ENCODE measurements at places on chromosomes 6 and 20. TPM values are rescaled to one million over a fixed set of nuclear protein-coding genes. Genes with fewer than 3 reads are reported as not detected.

- no peak overlapping the region for H3K4me3 ChIP-seq
- DNase-seq: no peak
- no peak overlapping the region for H3K27ac ChIP-seq
- H3K27me3 ChIP-seq: no peaks in the 10 kb centered on the region
Measured at GRCh38 chr6:66896415-66896814, 1189.4 kb upstream of the EYS start.

The POPDC3 gene
- polyA plus RNA-seq: not detected

The GID8 gene
- polyA plus RNA-seq: 19.1 TPM

DNA sequence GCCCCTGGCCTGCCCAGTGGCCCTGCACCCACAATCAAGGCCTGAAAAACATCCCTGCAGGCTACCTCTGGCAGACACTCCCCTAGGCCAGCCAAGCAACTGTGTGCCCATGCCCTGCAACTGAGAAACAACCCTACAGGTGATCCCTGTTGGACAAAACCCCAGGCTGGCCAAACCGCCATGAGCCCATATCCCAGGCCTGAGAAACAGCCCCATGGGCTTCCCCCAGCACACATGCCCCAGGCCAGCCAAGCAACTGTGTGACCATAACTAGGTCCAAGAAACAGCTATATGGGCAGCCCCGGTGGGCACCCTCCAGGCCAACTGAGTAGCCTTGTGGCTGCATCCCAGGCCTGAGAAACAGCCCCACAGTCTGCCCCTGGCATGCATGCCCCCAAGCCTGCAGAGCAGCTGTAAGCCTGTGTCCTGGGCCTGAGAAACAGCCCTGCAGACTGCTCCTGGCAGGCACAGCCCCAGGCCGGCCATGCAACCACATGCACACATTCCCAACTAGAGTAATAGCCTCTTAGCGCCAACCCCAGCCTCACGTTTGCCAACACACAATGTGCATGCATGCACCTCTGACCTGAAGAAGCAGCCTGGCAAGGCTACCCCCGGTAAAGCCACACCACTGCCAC, 41.0 kb upstream of the SRSF6 start:
- H3K4me1 ChIP-seq: no peaks in the 10 kb centered on the region
- DNase-seq: no peak
- no peak overlapping the region for H3K27ac ChIP-seq
- H3K27me3 ChIP-seq: no peaks in the 10 kb centered on the region
- no peak overlapping the region for H3K4me3 ChIP-seq

DNA sequence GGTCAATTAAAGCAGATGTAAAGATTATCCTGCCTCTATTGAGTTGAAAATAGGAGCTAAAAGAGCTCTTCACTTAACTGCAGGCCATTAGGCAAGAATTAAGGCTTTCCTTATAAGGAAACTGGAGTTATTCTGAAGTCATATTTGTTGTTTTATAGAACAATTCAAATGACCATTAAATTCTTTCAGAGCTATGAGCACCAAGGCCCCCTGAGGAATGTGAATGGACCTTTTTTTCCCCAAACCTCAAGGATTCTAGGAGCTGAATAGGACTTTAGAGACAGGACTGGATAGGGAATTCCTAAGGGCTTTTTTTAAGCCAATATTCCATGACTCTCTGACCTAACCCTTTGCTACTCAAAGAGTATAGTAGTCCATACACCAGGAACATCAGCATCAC, 565.7 kb upstream of the BTBD3 start:
- DNase-seq: no peak
- no peaks in the 10 kb centered on the region for H3K36me3 ChIP-seq
- H3K27ac ChIP-seq: no peak overlapping the region

The TNFRSF6B gene
- not detected for polyA plus RNA-seq

DNA sequence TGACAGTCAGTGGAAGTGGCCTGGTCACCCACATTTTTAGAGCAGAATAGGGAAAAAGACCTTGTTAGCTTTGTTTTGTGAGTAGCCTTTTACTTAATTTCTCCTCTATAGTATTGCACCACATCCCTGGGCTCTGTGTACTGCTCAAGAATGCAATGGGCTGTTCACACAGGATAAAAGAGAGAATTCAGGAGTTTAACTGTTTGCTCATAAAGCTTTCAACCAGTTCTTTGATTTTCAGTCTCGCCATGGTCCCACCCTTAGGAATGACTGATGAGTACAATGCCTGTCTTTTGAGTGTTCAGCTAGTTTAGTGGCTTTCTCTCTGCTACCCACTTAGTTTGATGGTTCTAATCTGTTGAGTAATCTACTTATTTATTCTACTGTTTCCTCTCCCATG, 129.7 kb downstream of the PLG start:
- no peak overlapping the region for H3K4me3 ChIP-seq
- no peaks in the 10 kb centered on the region for H3K36me3 ChIP-seq
- no peak overlapping the region for H3K27ac ChIP-seq
- H3K27me3 ChIP-seq: no peaks in the 10 kb centered on the region
- DNase-seq: no peak
- no peaks in the 10 kb centered on the region for H3K4me1 ChIP-seq

- peaks cover 33% of the 10 kb centered on the region for H3K4me1 ChIP-seq
- H3K27ac ChIP-seq: no peak overlapping the region
- no peaks in the 10 kb centered on the region for H3K36me3 ChIP-seq
- peak; percentile 38 for DNase-seq
Measured at GRCh38 chr6:26311012-26311384, 54.0 kb upstream of the BTN3A2 start.

- no peaks in the 10 kb centered on the region for H3K27me3 ChIP-seq
- H3K4me1 ChIP-seq: peaks cover 18% of the 10 kb centered on the region
- H3K4me3 ChIP-seq: no peak overlapping the region
- DNase-seq: no peak
Measured at GRCh38 chr6:33843131-33844121, 39.6 kb upstream of the MLN start.

The PTCHD4 gene
- polyA plus RNA-seq: not detected

DNA sequence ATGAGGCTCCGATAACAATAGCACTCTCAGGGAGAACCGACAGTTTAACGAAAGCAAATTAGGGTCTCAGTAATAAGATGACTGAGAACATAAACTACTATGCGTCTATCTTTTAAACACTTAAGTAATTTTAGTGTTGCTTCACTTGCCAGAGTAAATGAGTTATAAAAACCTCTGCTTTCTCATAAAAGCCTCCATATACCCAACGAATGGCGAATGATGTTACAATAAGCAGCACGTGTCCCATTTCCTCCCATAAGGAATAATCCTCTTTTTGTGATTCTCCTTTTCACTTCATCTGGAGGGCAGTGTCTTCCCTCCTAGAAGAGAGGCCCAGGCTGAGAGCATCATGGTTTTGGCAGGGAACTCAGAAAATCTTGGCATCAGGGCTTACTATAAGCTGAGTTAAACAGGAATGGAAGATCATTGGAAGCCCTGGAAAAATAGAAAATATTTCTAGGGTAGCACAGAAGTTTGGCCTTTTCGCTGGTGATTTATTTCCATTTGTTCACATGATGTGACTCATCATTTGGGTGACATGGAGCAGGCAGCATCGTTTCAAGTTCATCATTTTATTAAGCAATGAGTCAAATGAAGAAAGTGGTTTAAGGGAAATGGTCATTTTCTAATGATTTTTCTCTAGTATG, 255.4 kb downstream of the ATXN1 start:
- no peaks in the 10 kb centered on the region for H3K27me3 ChIP-seq
- DNase-seq: no peak
- H3K27ac ChIP-seq: no peak overlapping the region

- H3K4me3 ChIP-seq: no peak overlapping the region
- DNase-seq: no peak
- H3K36me3 ChIP-seq: no peaks in the 10 kb centered on the region
- peaks cover 6% of the 10 kb centered on the region for H3K27me3 ChIP-seq
- H3K4me1 ChIP-seq: no peaks in the 10 kb centered on the region
Measured at GRCh38 chr20:62595491-62595890, 46.8 kb upstream of the SLCO4A1 start.

DNA sequence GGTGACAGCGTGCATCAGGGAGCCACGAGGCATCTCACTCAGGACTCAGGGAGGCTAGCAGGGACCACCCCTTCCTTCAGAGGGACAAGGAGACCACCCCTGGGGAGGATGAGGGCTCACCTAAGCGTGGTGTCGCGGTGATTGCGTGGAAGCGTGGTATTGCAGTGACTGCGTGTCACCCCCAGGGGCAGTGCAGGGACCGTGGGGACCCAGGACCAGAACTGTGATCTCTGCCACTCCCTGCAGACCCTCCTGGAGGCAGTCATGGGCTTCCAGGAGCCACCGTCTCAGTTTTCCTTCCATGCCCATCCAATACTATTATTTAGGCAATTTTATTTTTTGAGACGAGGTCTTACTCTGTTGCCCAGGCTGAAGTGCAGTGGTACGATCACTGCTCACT, 147.1 kb downstream of the TAF4 start:
- H3K27ac ChIP-seq: no peak overlapping the region
- H3K27me3 ChIP-seq: no peaks in the 10 kb centered on the region
- no peak for DNase-seq
- H3K4me3 ChIP-seq: no peak overlapping the region
- H3K4me1 ChIP-seq: no peaks in the 10 kb centered on the region
- no peaks in the 10 kb centered on the region for H3K36me3 ChIP-seq

GRCh38 chr20:9498322-9498721, 16.1 kb upstream of the LAMP5 start:
- H3K36me3 ChIP-seq: no peaks in the 10 kb centered on the region
- no peaks in the 10 kb centered on the region for H3K4me1 ChIP-seq
- H3K27me3 ChIP-seq: no peaks in the 10 kb centered on the region
- no peak for DNase-seq
- no peak overlapping the region for H3K4me3 ChIP-seq
- no peak overlapping the region for H3K27ac ChIP-seq

DNA sequence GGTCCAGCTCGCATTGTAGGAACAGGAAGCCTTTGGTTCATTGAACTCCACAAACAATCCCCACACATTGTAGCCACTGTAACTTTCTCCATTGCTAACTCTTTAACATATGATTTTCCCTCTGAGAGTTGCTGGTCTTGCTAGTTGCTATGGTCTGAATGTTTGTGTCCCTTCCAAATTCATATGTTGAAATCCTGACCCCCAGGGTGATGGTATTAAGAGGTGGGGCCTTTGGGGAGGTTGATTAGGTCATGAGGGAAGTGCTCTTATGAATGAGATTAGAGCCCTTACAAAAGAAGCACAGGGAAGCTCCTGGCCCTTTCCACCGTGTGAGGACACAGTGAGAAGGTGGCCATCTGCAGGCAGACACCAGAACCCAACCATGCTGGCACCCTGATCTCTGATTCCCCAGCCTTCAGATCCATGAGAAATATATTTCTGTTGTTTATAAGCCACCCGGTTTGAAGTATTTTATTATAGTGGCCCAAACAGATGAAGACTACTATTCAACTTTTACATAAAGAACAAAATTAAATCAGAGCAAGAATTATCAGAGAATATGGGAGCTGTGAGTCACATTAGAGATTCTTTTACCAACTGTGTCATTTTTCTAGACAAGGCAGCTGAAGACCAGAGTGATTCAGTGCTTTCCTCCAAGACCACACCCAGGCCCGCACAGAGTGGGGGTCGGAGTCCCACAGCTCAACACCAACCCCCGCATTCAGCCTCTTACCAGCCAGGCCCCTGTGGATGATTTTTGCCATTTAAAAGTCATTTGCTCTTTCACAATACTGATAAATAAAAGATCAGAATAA, 143.0 kb downstream of the SAMD5 start:
- DNase-seq: no peak
- no peaks in the 10 kb centered on the region for H3K4me1 ChIP-seq
- H3K27ac ChIP-seq: no peak overlapping the region
- H3K36me3 ChIP-seq: no peaks in the 10 kb centered on the region

The BACH2 gene
- polyA plus RNA-seq: 7.2 TPM

The FABP7 gene
- polyA plus RNA-seq: not detected

DNA sequence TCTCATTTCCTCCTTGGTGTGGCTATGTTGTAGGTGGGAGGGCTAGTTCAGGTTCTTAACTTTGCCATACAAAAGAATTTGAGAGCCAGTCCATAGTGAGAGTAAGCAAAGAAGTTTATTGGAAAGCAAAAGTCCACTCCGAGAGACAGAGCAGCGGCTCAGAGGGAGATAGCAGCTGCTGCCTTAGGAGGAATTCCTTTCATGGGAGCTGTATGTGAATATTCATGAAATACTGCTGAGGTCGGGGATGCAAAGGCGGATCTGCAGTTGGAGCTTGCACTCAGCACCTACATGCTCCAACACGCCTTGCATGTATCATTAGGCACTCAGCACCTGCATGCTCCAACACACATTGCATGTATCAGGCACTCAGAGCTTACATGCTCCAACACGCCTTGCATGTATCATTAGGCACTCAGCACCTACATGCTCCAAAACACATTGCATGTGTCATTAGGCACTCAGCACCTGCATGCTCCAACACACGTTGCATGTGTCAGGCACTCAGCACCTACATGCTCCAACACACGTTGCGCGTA, 54.9 kb downstream of the CDH4 start:
- no peaks in the 10 kb centered on the region for H3K27me3 ChIP-seq
- no peak overlapping the region for H3K4me3 ChIP-seq
- no peaks in the 10 kb centered on the region for H3K36me3 ChIP-seq
- no peaks in the 10 kb centered on the region for H3K4me1 ChIP-seq
- no peak for DNase-seq

The VNN1 gene
- polyA plus RNA-seq: not detected

GRCh38 chr6:39714802-39715201, 10.4 kb downstream of the KIF6 start:
- H3K27ac ChIP-seq: no peak overlapping the region
- no peaks in the 10 kb centered on the region for H3K36me3 ChIP-seq
- H3K27me3 ChIP-seq: no peaks in the 10 kb centered on the region
- DNase-seq: no peak
- H3K4me1 ChIP-seq: no peaks in the 10 kb centered on the region

- DNase-seq: no peak
- H3K36me3 ChIP-seq: no peaks in the 10 kb centered on the region
- no peak overlapping the region for H3K4me3 ChIP-seq
- H3K4me1 ChIP-seq: peaks cover 24% of the 10 kb centered on the region
- no peaks in the 10 kb centered on the region for H3K27me3 ChIP-seq
Measured at GRCh38 chr6:85458782-85459181, 8.9 kb downstream of the NT5E start.

The TRDN gene
- polyA plus RNA-seq: not detected

The SRMS gene
- not detected for polyA plus RNA-seq

The DPPA5 gene
- not detected for polyA plus RNA-seq

DNA sequence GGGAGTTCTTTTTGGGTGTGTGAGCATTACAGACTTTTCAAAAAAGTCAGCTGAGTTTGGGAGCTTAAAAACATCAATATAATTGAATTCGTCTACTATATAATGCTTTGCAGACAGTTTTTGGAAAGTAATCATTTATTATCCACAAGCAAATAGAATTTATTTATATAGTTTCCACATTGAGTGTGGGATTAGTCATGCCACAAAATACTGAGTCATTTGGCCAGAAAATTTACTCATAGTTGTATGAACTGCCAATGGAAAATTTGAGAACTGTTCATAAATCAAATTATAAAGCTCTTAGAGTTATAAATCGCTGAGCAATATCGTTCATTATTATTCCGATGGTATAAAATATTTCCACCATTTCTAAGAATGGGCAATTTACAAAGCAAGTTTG, 5.0 kb downstream of the BEND6 start:
- DNase-seq: no peak
- H3K36me3 ChIP-seq: no peaks in the 10 kb centered on the region
- no peak overlapping the region for H3K4me3 ChIP-seq
- no peak overlapping the region for H3K27ac ChIP-seq
- peaks cover 19% of the 10 kb centered on the region for H3K27me3 ChIP-seq

The SMPDL3A gene
- polyA plus RNA-seq: not detected
